ENCODE measurements at places on chromosomes 11 and 22.

GRCh38 chr22:50303848-50304527 is 3.5 kb downstream of the PLXNB2 start:
- no peak for DNase-seq

GRCh38 chr22:23073526-23074229 is 3.4 kb downstream of the GNAZ start:
- DNase-seq, result peak; percentile 69

DNA sequence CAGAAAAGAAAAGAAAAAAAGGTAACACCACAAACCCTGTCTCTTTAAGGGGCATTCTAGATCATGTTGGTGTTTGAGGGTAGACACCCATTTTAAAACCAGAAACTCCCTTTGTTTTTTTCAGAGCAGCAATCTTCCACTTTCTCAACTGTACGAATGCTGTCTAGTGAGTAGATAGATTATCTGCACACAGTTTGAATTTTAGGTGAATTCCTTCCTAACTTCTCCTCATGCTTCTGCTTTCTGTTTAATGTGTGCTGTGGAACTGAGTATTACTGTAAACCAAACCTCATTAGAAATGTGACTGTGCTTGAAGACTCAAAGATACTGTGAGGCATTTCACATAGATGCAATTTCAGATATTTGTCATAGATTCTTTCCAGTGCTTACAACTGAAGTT is 102.4 kb downstream of the PRMT3 start:
- DNase-seq, result no peak

GRCh38 chr11:106327134-106327533 is 249.7 kb downstream of the AASDHPPT start:
- DNase-seq, result no peak

DNA sequence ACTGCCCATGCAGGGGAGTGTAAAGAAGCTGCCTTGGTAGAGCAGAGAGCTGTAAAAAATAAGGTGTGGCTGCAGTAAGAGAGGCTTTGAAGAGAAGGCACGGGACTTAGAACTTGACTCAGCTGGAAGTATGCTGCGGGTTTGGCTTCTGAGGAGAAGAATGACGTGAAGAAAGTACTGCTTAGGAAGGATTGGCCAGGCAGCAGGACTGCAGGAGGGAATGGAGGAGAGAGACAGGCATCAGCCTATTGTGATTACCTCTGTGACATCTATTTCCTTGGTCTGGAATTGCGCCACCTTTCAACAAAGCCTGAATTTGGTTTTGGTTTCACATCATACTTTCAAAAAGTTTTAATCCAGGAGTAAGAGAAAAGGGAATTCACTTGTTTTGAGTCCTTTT is 22.5 kb downstream of the PRRG4 start:
- DNase-seq, result no peak

All from posterior vena cava (tissue), 2 donors.